ENCODE measurements at places on chromosomes 4 and X. TPM values are rescaled to one million over a fixed set of nuclear protein-coding genes. Genes with fewer than 3 reads are reported as not detected.

DNA sequence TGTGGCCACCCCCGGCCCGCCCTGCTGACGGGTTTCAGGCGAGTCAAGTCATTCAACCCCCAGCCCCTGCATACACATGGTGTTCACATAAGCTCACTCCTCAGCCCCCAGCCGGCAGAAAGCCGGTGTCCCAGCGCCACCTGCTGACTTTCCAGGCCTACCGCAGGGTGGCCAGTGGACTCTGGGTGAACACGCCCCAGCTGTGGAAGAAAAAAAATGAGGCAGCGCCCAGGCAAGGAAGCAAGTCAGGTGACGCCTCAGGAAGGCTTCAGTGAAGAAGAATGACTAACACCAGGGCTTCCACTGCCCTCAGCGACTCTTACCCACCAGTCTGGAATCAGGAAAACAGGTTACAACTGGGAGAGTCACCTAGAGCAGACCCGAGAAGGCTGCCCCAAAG is 15.8 kb downstream of the BCAP31 start:
- DNase-seq, result peak; percentile 77
- peaks cover 12% of the 10 kb centered on the region for H3K4me1 ChIP-seq

DNA sequence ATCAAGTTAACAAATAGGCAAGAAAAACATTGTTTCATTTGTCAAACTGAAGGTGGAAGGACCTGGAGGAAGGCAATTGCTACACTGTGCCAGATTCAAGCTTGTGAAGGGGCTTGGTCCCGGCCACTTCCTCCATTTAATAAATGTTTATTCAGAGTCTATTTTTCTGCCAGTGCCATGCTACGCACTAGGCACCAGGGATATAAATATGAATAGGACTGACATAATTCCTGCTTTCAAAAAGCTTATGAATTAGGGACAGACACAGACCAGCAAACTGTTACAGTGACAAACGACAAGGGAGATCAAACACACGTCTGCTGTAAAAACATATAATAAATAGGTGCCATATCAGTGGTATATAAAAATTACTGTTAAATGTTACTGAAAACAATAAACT is 571 bp downstream of the TLR6 start:
- H3K4me3 ChIP-seq, result peak overlapping the region; percentile 34
- H3K27ac ChIP-seq, result no peak overlapping the region
- no peak for DNase-seq

DNA sequence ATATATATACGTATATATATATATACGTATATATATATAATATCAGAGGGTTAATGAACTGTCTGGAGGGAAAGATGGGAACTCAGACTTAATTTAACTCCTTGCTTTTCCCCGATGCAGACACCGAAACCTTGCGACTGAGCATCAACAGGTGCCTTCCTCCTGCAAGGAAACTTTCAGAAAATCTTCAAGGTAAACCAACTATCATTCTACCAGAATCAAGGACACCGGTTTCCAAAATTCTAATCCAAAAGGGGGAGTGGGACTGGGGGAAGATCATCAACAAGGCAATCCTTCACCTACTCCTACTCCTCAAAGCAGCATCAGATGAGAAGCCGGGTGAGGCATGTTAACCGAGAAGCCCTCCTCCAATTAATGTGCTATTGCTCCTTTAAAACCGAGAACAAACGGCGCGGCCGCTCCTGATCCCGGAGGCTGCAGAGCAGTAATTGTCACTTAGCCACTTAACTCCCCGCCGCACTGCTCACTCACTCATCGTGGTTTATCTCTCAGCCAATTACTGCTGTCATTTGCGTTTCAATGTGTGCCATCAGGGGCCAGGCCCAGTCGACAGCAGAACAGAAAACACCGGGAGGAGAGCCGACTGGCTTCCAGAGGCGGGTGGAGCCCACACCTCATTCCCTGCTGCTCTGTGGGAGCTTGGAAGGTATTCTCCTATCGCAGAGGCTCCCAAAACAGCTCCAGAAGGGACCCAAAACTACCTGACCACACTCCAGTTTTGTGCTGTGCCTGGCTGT is 61.7 kb downstream of the MAML3 start:
- peaks cover 82% of the 10 kb centered on the region for H3K4me1 ChIP-seq
- no peaks in the 10 kb centered on the region for H3K27me3 ChIP-seq
- peak overlapping the region; percentile 88 for H3K27ac ChIP-seq
- DNase-seq, result peak; percentile 55

DNA sequence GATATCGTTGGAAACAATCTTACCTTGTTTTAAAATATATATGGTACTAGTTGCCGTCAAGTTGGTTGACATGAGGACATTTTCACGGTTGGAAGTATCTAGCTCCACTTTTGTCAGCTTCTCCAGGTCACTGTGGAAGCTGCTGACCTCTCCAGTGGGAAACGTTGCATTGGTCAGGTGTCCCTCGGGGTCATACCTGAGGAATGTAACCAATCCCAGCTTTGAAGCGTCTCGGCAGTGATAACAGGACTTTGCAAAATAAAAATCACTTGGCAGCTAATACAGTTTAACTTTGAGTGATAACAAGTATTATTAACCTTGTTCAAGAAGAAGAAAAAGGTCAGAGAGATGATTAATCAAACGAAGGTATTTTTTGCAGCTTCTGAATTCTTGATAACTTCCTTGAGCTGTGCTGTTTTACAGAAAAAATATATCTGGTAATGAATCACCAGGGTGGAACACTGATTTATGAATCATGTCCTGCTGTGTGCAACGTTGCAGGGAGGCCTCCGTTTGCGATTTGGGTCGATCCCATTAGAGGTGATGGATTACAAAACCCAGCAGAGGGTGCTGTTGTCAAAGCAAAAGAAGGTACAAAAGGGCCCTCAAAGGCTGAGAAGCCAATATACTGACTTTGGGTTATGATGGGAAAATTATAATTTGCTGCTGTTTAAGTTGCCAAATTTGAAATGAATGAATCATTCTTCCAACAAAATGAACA is 60.1 kb downstream of the SH2D1A start:
- peak; percentile 74 for DNase-seq
- no peak overlapping the region for H3K4me3 ChIP-seq
- peaks cover 4% of the 10 kb centered on the region for H3K4me1 ChIP-seq

GRCh38 chr4:22471999-22472461 is 43.8 kb downstream of the ADGRA3 start:
- DNase-seq, result no peak
- H3K27ac ChIP-seq, result no peak overlapping the region
- no peak overlapping the region for H3K4me3 ChIP-seq
- H3K27me3 ChIP-seq, result no peaks in the 10 kb centered on the region

GRCh38 chrX:49762175-49762720 is 66.5 kb upstream of the PAGE1 start:
- no peak for DNase-seq
- H3K36me3 ChIP-seq, result no peaks in the 10 kb centered on the region
- no peak overlapping the region for H3K27ac ChIP-seq
- no peaks in the 10 kb centered on the region for H3K27me3 ChIP-seq
- H3K4me3 ChIP-seq, result no peak overlapping the region
- H3K4me1 ChIP-seq, result no peaks in the 10 kb centered on the region

- no peaks in the 10 kb centered on the region for H3K36me3 ChIP-seq
- peaks cover 16% of the 10 kb centered on the region for H3K27me3 ChIP-seq
- no peaks in the 10 kb centered on the region for H3K4me1 ChIP-seq
- peak; percentile 28 for DNase-seq
- no peak overlapping the region for H3K4me3 ChIP-seq
Observed at GRCh38 chr4:113358784-113359183, 309.3 kb downstream of the ANK2 start.

RRAGB gene
- total RNA-seq, result 14.3 TPM

GRCh38 chrX:109264878-109265277 is 217.0 kb downstream of the GUCY2F start:
- DNase-seq, result no peak
- H3K27ac ChIP-seq, result no peak overlapping the region
- H3K4me1 ChIP-seq, result no peaks in the 10 kb centered on the region
- H3K36me3 ChIP-seq, result no peaks in the 10 kb centered on the region
- no peak overlapping the region for H3K4me3 ChIP-seq
- no peaks in the 10 kb centered on the region for H3K27me3 ChIP-seq
